ENCODE measurements at places on chromosomes 4 and X.

DNA sequence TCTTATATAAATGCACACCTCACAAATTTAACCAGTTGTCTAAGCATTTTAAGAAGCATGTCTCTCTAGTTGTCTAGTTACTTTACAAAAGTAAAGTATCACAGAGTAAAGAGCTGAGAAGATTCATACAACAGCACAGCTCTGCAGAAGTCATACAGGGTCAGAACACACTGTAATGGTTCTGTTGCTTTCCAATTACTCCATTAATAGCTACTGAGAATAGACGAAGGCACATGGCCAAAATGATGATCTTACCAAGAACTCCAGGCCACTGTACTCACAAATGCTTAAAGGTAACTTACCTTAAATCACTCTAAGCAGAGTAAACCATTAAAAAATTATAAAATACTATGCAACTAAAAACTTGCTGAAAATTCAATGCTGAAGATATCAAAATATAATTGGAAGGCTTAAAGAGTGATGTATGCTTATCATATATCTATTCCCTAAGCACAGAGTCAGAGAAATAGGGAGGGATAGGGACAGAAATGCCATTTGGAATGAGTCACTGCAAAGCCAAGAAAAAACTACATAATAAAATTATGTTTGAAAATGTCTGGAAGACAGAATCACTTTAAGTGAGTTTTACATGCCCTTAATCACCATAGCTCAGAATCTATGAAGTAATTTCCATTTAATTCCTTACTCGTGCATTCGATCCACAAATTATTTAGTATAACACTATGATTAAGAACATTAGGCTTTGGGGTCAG is 71.0 kb downstream of the DDX60L start:
- no peak for DNase-seq

DNA sequence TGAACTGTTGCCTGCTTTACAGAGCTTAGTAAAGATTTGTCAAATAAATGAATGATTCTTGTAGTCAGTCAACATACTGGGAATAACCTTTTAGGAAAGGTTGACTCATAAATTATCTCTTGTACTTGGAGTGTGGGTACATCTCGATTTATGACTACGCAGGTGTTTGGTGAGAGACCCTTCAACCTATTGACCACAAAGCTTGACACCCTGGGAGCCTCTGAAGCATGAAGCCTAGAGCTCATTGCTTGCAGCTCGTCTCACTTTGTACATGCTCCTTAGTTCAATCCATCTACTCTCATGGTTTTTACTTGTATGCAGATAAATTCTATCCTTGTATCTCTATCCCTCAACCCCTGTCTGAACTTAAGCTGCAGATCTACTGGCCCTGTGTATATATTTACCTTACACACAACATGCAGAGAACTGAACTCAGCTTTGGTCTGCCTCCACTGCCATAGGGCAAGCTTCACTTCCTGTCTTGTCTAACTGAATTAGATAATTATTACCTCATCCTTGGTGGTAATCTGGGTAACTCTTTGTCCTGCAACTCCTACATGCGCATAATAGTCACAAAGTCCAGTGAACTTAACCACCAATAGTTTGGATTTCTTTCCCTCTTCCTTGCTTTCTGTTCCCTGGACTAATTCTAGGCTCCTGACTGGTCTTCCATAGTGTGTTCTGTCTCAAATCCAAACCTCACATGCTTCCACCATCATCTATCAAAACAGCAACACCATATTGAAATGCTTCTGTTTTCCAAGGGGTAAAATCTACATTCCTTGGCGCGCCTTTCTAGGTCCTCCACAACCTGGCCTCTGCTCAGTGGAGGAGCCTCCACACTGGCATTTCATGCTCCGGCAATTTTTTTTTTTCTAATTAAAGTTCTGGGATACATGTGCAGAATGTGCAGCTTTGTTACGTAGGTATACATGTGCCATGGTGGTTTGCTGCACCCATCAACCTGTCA is 32.2 kb upstream of the FAT1 start:
- no peak for DNase-seq

GRCh38 chrX:152949114-152949513 is 44.8 kb downstream of the PNMA5 start:
- DNase-seq = no peak

DNA sequence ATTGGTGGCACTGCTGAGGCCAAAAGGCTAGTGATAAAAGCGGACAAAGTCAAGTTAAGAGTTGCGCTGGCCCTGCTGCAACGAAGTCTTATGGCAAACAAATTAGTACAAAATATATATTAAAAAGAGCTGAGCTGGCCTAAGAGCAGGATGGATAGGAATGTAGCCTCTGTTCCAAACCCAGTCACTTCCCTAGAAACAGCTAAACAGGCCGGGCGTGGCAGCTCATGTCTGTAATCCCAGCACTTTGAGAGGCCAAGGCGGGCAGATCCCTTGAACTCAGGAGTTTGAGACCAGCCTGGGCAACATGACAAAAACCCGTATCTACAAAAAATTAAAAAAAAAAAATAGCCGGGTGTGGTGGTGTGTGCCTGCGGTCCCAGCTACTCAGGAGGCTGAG is 32.4 kb upstream of the UGDH start:
- no peak for DNase-seq

GRCh38 chrX:110050901-110051300 is 48.0 kb downstream of the TMEM164 start:
- DNase-seq = no peak

Data from SK-N-DZ (cell line).